Stimulated activated CD8-positive, alpha-beta memory T cell treated with anti-CD3 and anti-CD28 coated beads, Interleukin-15, amount 100 ng/mL, for 48 hours (primary cell): ENCODE measurements at places on chromosomes 2 and 18.

- no peak for DNase-seq
Observed at GRCh38 chr18:56844556-56844955, 193.4 kb downstream of the WDR7 start.

GRCh38 chr2:221569871-221570270, 2.2 kb downstream of the EPHA4 start:
- DNase-seq: no peak

DNA sequence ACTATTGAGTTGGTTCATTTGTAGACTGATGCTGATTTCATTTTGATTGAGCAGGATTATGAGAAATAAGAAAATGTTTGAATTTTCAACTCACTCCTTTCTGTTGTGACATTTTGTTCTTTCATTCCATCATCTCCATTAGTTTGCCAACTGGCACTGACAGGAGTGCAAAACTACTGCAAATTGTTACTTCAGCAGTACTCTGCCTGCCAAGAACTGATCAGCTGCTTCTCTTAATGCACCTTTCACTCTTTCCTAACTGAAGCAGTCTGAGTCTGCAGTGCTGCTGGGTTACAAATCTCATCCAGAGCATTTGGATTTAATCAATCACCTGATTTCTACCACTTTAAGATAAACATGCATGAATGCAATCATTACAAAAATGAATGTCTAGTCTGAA, 70.9 kb downstream of the TMEFF2 start:
- DNase-seq: no peak

DNA sequence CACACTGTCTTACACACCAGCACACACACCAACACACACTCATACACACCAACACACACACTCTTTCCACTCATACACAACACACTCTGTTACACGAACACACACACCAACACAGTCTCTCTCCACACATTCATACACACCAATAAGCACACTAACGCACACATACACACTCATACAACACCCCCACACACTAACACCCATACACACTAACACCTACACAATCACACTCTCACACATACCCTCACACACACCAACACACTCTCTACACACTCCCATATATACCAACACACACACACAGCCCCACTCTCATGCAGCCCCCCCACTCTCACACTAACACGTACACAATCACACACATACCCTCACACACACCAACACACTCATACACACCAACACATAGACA, 123.8 kb downstream of the DYSF start:
- no peak for DNase-seq

- DNase-seq: no peak
Observed at GRCh38 chr2:218370410-218371063, 11.5 kb upstream of the SLC11A1 start.

GRCh38 chr18:77530732-77531131, 281.1 kb downstream of the GALR1 start:
- no peak for DNase-seq

- DNase-seq: no peak
Observed at GRCh38 chr18:13500869-13501542, 225.4 kb downstream of the FAM210A start.

DNA sequence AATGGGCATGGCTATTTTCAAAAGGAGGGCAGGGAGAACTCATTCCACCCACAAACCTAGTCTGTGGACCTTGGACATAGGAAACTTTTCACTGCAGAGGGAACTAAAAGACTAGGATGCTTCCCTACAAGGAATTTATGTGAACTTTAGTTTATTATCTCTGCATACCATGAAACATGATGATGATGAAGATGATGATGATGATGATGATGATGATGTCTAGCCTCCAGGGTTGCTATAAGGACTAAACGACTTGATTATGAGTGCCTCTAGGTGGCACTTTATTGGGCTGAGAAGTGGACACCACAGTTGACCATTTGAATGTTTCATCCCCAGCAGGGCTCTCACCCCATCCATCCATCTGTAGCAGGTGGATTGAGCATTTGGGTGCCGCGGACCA, 260.0 kb upstream of the TCF4 start:
- DNase-seq: no peak

DNA sequence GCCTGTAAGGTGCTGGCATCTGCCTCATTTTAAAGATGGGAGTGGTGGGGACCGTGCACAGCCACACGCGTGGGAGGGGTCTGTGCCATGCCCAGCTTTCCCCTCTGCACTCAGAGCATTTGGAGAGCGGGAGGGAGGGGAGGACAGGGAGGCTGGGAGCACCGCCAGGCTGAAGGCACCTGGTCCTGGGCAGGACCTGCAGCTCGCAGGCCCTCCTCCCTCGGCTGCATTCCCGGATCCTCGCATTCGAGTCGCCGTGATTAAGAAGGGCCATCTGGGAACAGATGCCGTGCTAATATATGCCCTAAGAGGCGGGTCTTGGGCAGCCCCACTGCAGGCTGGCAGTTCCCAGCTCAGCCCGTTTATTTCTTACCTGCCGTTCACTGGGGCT, 84.0 kb downstream of the PTGR3 start:
- no peak for DNase-seq
